ENCODE measurements at places on chromosomes 13 and 19.

DNA sequence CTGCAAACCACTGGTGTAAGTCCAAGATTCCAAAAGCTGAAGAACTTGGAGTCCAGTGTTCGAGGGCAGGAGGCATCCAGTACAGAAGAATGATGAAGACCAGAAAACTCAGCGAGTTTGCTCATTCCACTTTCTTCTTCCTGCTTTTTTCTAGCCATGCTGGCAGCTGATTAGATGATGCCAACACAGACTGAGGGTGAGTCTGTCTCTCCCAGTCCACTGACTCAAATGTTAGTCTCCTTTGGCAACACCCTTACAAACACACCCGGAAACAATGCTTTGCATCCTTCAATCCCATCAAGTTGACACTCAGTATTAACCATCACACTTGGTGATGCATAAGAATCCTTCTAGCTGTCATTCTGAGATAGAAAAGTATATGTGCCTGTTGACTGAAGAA, 1504.6 kb downstream of the EFNB2 start:
- DNase-seq, result no peak

DNA sequence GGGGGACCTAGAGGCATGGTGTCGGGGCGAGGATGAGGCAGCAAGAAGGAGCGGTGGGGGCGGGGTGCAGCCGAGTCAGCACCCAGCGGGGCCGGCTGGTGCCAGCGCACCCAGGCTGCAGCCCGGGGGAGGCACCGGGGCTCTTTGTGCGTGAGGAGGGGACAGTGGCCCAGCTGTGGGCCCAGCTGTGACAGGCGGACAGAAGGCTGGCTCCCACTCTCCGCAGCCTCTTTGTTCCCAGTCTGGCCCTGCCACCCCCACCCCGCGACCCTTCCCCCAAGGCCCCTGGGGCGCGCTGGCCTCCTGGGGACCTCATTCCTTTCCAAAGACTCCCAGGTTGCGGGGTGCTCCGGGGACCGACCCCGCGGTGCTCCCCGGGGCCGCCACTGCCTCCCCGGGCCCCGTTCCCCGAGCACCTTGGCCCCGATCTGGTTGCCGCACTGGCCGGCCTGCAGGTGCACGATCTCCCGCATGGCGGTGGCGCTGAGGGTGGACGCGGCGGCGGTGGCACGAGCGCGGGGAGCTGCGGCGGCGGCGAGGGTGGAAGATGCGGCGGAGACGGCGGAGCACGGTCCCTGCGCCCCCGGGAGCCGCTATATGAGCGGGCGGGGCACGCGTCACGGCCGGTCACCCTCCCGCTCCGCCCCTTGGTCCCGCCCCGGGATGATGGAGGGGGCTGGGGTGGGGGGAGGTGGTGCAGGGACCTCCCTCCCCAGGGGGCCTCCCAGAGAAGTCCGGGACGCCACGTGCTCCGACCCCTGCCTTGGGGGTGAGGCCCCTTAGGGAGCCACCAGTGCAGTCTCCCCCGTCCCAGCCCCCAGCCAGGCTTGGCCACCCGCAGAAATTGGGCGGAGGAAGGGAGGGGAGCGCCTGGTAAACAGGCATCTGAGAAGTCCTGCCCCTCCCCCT, at the start of gene TUBB4A:
TSS of gene TUBB4A (minus strand) at position 570 of the 909 bp plus-strand sequence. CDS start at position 473, 97 bp downstream.
- DNase-seq, result no peak

- peak; percentile 43 for DNase-seq
Observed at GRCh38 chr13:69857183-69857821, 250.3 kb upstream of the ATXN8OS start.

DNA sequence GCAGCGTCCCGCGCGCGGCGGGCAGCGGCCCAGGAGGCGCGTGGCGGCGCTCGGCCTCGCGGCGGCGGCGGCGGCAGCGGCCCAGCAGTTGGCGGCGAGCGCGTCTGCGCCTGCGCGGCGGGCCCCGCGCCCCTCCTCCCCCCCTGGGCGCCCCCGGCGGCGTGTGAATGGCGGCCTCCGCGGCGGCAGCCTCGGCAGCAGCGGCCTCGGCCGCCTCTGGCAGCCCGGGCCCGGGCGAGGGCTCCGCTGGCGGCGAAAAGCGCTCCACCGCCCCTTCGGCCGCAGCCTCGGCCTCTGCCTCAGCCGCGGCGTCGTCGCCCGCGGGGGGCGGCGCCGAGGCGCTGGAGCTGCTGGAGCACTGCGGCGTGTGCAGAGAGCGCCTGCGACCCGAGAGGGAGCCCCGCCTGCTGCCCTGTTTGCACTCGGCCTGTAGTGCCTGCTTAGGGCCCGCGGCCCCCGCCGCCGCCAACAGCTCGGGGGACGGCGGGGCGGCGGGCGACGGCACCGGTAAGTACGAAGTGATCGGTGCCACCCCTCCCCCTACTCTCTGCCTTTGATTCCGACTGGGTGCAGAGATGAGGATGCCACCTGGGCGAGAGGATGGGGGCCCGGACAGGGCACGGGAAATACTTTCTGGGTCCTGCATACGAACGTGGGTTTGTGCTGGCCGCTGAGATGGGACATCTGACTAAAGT, 874 bp downstream of the TRIM28 start:
- DNase-seq, result no peak

- DNase-seq, result no peak
Observed at GRCh38 chr19:29308977-29309590, 96.1 kb upstream of the UQCRFS1 start.

DNA sequence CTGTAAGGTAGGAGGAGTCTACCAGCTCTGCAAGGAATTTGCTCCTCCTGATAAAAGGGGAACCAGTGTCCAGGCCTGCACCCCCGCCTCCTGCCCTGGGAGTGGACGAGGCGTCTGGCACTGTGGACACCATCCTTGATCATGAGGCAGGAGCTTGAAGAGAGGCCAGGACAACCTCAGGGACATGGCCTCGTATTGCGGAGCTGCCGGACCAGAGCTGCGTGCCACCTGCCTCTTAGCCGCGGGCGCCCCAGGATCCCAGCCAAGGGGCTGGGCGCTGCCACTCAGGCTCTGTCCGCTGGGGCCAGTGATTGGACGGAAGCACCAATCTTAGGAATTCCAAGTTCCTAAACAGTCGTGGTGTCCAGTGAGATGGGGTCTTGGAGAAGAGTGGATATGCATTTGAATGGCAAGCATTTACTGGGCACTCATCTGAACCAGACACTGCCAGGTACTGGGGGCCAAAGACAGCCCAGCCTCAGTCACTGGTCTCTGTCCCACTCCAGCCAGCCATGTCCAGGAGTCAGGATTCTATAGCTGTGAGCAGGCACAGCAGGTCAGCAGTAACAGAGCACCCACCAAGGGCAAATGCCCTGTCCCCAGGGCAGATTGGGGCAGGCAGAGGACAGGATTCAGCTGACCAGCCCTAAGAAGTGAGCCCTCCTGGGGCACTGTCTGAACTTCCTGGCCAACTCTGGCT, 39.1 kb upstream of the ANKRD10 start:
- no peak for DNase-seq

GRCh38 chr13:99704390-99704789, 203.1 kb downstream of the TM9SF2 start:
- DNase-seq, result no peak

GRCh38 chr19:47240556-47240955, 9.6 kb upstream of the BBC3 start:
- DNase-seq, result no peak

DNA sequence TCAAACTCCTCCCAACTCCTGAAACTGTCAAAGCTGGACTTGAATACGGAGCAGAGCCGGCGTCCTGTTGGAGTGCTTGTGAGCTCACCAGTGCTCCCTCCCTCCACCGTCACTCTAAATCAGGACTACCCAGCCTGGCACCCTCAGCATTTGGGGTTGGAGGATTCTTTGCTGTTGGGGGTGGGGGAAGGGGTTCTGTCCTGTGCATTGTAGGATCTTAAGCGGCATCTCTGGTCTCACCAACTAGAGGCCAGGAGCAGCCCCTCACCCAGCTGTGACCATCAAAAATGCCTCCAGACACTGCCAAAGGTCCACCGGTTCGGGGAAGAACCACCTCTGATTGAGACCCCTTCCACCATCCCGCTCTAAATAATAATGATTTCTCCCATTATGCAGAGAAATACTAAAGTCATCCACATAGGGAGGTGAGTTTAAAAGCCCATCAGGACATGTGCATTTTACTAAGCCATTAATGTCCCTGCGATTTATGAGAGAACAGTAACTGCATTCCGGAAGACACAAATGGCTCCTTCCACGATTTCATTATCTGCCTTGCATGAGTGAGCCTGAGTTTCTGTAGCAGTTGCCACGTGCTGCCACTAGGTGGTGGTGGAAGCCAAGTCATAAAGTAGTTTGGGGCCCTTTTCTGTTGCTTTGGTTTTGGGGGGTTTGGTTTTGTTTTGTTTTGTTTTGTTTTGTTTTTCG, 16.1 kb upstream of the USP29 start:
- DNase-seq, result peak; percentile 58

- DNase-seq, result no peak
Observed at GRCh38 chr19:14183741-14184350, 22.1 kb downstream of the ADGRL1 start.

DNA sequence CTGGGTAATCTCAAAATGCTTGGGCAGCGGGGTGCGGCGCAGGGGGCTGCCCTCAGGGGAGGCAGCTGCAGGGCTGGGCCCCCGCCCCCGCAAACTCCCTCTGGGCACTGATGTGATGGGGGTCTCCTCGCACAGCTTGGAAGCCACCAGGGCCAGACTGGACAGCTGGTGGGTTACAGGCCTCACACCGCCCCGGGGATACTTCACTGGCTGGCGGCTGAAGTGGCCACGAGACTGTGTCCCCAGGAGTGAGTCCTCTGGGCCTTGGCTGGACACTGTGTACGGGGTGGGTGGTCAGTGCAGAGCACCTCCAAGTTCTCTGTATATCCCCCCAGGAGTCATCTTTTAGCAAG, 2.0 kb upstream of the LPAR2 start:
- no peak for DNase-seq

- peak; percentile 41 for DNase-seq
Observed at GRCh38 chr19:19145684-19146608, 7.7 kb upstream of the TMEM161A start.

DNA sequence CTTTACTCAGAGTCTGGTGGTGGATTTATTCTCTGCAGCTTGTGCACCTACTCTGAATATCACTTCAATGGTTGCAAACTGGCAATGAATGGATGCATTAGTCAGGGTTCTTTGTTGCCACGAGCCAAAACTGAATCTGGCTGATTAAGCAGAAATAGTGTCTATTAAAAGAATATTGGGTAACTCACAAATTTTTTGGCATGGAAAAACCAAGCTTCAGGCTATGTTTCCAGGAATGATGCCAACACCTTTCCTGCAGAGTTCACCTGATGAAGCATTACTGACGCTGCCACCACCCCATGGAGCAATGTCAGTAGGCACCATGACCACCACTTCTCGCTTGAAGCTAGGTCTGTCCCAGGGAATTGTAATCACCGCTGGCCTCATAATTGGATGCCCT, 597.8 kb upstream of the SLC10A2 start:
- DNase-seq, result no peak

- DNase-seq, result no peak
Observed at GRCh38 chr13:67062160-67062559, 168.0 kb downstream of the PCDH9 start.

GRCh38 chr19:29062475-29063435, 150.2 kb downstream of the UQCRFS1 start:
- DNase-seq, result no peak
